ENCODE measurements at places on chromosomes 12 and 14. TPM values are rescaled to one million over a fixed set of nuclear protein-coding genes. Genes with fewer than 3 reads are reported as not detected.

DNA sequence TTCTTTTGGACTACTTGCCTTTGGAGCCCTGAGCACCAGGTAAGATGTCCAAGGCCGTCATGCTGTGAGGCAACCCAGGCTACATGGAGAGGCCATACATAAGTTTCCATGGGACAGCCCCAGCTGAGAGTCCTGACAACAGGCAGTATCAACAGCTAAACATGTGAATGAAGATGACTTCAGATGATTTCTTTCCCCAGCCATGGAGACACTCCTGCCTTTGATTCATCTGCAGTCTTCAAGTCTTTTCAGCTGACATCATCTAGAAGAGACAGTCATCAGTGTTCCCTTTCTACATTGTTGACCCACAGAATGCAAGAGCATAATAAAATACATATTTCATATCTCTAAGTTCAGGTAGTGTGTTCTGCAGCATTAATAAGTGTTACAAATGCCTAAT, 398.7 kb downstream of the BTG1 start:
- DNase-seq, result no peak

Gene PRB3
- polyA plus RNA-seq, result not detected

Gene GOLGA5
- 42.7 TPM for polyA plus RNA-seq

Gene LRRC43
- 6.8 TPM for polyA plus RNA-seq

DNA sequence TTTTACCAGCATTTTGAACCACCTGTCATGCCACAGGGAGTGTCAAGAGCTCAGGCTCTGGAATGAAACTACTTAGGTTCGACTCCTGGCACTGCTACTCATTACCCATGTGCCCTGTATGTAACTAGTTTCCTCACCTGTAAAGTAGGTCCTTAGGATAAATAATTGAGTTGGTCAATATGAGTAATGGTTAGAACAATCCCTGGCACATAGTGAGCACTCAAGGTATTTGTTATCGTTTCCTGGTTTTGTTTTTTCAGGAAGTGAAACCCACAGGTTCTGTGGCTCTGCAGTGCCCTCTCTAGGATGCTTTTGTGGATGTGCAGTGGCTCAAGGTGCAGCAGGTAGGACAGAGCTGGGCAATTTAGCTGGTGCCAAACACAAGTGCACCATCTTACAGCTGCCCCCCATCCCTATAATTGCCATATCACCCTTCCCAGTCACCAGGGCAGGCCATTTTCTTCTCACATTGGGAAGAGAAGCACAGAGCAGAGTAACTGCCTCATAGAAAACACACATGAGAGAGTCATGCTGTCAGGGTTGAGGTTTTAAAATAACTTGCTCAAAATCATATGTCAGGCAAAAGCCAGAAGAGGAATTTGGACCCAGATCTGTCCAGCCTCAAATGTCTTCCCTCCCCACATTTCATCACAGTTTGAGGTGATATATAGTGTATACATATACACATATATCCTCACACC, 297.5 kb downstream of the RPAP3 start:
- DNase-seq, result no peak

Gene ZDHHC22
- polyA plus RNA-seq, result 0.57 TPM

Gene AGAP2
- 1.2 TPM for polyA plus RNA-seq

DNA sequence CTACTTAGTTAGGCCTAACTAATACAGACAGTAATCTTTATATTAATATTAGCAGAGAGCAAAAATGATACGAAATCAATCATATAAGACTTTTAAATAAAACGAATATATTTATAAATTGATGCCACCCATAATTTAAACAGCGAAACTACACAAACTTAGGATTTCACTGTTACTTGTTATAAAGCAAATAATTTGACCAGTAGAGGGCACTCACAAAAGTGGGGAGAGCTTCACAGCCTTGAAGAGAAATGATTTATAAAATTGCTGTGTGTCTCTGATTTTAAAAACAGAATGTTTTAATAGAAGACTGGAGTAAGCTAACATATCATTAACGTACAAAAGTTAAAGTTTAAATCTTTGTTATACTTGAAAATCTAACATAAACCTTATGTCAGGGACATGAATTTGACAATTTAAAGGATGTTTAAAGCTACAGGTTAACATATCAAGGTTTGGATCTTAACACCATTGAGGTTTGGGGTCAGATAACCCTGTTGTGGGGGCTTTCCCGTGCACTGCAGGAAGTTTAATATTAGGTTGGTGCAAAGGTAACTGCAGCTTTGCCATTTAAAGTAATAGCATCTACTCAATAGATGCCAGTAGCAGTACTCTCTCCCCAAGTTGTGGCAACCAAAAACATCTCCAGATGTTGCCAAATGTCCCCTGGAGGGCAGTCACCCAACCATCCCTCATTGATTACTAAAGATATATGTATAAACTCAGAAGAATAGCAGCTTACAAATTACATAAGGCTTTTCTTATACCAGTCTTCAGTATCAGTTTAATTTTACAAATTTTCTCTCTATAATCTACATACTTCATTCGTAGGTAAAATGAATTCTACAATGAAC, 9.3 kb downstream of the KRAS start:
- DNase-seq, result peak; percentile 31

DNA sequence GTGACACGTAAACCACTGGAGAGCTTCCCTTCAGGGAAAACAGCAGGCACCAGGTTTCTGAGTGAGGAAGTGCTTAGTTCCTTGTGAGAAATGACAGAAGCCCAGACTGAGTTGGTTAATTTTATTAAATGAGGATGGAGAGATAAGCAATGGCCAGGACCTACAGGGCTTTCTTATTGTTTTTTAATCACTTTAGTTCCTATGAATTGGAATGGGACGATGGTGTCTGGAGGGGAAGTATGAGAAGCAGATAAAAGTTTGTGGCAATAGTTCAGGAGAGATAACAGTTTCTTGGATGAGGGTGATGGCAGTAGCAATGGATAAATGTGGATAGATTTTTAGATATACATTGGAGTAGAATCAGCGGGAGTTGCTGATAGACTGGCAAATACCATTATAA, 86.5 kb upstream of the PTPRR start:
- DNase-seq, result no peak

DNA sequence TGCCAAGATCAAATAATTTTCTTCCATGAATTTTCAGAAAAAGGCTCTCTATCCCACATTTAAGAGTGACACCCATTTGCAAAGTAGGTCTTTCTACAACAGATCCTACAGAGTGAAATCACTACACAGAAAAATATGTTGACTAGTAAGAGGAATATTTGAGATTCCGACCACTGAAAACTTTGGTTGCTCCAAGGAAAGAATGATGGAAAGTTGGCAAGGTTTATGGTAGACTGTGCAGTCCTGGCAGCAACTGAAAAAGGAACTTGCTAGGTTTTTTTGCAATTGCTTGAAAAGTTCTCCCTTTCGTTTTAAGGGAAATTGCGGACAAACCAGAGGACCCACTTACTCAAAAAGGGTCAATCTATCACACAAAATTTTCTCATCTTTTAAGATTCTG, 83.1 kb upstream of the TSPAN8 start:
- DNase-seq, result no peak
